AG09319 (cell line): ENCODE measurements at places on chromosomes 2 and 18.

GRCh38 chr18:41244591-41245037 lies 710.4 kb upstream of the PIK3C3 start:
- no peak for DNase-seq

- DNase-seq, result no peak
These were observed 164.9 kb upstream of the SCN7A start for GRCh38 chr2:166658901-166659300.

DNA sequence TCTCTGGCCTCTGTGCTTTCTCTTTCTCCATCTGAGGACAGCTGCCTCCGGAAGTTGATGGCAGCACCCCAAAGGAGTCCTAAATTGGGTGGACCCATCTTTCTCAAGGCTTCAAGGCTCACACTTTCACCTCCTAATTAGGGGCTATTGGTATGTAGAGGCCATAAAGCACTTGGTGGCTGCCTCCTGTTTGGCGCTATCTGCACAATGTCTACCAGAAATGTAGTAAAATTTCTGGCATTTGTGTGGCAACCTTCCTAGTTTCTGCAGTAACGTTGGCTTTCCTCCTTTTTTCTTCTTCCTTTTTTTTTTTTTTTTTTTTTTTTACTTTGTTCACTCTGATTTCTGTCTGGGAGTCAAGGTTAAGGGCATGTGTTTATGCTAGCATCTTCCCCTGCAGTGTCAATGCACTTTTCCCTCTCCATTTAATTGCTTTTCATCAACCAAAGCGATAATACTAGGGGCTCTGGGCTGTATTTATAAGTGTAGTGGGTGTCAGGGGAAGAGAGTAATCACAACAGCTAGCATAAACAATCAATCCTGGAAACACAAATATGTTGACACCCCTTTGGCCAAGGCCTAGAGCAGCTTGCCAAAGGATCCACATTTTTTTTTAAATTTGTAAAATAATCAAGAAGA lies 86.0 kb downstream of the TACR1 start:
- DNase-seq, result no peak

- no peak for DNase-seq
These were observed 1.4 kb upstream of the ATP8B1 start for GRCh38 chr18:57804557-57804956.

DNA sequence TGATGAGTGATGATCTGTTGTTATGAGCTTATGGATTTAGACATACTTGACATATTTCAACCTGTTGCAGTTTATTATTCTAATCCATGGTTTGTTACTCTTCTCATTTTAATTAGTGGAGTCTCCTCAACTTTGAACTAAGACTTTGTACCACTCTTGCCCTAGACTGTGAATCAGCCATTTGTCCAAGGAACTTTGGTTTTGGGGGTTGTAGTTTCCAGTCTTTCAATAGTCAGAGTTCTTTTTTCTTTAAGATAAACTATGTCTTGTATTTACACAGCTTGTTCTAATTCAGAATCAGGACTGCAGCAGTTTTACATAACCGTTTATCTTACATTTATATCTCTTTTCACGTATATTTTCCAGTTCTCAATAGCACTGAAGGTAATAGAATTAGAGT lies 133.6 kb downstream of the GULP1 start:
- DNase-seq, result no peak

GRCh38 chr2:203209538-203209937 lies 29.3 kb upstream of the CYP20A1 start:
- DNase-seq, result peak; percentile 2

GRCh38 chr2:32721376-32721775 lies 93.5 kb downstream of the TTC27 start:
- DNase-seq, result no peak

- no peak for DNase-seq
These were observed 117.6 kb downstream of the PRKCE start for GRCh38 chr2:45769056-45769455.

DNA sequence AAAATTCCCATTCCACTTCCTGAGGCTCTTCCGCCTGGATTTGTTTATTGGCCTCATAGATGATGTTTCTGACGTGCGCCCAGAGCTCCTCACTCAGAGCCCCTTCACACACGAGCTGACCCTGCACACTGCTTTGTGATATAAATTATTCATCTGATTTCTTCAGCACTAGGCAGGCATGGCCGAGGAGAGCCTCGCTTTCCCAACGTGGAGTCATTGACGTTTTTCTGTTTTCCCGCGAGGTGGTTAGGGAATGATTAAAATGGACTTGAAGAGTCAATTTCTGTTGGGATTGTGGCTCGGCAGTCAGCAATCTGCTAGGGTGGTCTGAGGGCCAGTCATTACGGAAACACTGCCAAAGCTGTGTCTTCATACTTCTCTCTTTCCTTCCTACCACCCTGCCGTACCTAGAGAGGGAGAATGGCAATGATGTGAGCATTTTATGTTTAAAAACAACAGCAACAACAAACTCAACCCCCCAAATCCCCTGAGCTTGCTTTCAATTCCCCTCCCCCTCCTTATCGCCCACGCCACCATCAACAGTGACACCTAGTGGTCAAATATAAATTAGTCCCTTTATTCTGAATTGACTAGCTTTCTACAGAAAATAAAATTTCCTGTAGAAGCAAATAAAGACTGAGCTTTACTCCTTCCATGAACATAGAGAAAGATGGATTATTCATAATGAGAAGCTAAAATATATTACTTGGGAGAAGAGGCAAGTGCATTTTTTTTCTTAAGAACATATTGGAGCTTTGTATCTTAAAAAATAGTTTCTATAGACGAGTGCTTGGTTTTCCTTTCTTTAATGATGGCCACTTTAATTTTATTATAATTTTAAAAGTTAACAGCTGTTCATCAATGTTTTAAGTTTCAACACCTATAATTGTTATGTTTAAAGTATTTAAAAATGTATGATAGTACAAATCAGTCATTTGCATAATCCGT lies 285.1 kb downstream of the MTX2 start:
- DNase-seq, result no peak

DNA sequence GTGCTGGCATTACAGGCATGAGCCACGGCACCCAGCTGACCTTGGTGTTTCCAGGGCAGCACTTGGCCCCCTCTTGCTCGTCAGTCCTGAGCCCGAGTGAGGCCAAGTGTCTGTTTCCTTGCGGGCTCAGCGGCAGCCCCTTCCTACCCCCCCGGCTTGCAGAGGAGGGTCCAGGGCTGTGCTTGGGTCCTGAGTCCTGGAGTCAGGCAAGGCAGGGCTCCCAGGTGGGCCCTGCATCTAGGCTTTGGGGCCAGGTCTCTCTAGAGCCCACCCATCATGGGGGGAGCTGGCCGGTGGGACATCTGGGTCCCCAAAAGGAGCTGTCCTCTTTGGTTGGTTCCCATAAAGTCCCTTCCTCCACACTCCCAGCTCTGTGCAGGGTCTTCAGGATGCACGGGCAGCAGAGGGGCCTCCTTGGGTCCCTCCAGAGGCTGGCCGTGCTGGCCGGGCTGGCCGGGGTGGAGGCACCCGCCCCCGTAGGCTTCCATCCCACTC lies 63.7 kb upstream of the HPCAL1 start:
- DNase-seq, result no peak

DNA sequence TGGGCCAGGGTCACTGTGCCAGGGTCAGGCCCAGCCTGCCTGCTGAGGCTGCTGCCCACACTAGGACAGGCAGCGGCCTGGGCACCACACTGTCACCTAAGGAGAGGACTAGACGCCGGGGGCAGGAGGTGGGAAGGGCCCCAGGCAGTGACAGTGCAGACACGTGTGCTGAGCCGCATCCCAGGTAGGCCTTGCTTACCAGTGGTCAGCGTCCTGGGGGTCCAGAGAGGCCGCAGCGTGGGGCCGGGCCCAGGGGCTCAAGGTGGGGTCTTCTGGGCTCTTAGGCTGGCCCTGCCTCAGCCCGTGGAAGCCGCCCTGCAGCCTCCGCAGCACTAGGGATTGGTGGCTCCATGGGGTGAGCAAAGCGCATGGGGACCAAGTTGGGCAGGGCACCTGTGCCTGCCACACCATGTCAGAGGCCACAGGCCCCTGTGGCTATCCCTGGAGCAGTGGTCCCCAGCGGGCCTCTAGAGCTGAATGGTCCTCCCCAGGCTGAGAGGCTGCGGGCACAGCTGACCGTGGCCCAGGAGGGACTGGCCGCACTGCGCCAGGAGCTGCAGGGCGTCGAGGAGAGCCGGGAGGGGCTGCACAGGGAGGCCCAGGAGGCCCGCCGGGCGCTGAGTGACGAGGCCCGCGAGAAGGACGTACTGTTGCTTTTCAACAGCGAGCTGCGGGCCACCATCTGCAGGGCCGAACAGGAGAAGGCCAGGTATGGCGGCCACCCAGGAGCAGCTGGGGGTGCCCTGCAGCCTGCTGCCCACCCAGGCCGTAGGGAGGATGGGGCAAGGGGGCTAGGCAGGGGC lies 35.2 kb upstream of the SNED1 start:
- no peak for DNase-seq

GRCh38 chr2:179248024-179248348 lies 16.6 kb downstream of the SESTD1 start:
- no peak for DNase-seq

DNA sequence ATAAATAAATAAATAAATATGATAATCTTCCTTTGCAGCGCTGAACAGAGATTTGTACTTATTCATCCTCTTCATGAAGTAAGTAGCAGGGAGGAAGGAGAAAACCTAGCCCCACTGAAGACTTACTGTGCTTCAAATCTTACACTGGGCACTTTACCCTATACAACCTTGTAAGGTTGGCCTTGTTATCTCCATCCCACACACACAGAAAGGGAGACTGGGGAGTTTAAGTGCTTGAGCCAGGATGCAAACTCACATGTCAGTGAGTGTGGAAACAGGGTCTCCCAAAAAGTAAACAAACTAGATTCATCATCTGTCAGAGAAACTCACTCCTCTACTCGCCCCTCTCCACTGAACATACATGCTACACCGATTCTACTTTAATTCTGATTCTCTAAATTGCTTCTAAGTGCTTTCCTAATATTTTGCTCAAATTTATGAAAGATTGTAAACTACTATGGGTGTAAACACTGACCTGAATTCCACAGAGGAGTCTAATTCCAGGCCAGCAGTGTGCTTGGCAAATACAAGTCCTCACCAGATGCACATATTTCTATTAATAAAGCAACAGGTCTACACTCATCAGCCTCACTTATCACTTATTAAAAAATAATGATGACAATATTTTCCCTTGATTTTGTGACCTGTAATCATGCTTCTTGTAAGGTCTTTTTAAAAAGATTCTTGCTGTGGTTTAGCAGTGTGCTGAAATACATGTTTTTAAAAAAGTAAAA lies 155.5 kb downstream of the TCF4 start:
- DNase-seq, result no peak

DNA sequence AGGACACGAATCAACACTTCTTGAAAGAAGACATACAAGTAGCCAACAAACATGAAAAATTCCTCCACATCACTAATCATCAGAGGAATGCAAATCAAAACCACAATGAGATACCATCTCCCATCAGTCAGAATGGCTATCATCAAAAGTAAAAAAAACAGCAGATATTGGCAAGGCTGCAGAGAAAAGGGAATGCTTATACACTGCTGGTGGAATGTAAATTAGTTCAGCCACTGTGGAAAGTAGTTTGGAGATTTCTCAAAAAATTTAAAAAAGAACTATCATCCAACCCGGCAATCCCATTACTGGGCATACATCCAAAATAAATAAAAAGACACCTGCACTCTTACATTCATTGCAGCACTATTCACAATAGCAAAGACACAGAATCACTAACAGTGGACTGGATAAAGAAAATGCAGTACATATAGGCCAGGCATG lies 78.7 kb downstream of the GRB14 start:
- peak; percentile 10 for DNase-seq

- no peak for DNase-seq
These were observed 254.3 kb downstream of the METTL4 start for GRCh38 chr18:2316751-2317696.

GRCh38 chr2:443741-444140 lies 155.8 kb upstream of the ALKAL2 start:
- DNase-seq, result no peak

DNA sequence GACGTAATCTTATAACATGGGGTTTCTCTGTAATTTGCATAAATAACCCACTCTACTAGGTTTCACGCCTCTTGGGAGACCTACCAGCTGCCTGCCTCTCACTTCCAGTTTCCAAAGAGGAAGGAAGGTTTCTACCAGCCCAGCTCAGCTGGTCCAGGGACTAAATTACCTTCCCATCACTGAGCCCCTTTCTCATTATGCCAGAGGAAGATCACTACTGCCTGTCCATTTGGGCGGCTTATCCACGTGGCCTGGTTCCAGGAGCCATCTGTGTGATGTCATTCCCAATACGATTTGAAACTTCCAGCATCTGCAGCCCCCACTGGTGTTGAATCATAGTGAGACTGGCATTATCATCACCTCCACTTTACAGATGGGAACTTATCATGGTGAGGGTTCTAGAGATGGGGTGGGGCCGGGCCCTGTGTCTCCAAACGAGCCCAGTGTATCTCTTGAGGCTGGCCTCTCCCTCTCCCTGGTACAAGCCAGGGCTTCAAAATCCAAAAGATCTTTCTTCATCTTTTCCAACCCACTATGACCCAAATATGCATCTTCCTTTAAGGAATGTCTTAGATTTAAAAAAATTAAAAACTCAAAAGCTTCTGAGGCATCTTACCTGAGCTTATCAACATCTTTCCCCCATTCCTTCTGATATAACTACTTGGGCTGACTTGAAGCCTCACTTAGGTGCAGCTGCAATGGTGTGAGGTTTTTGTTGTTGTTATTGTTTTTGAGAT lies 140.8 kb downstream of the DDX1 start:
- no peak for DNase-seq

DNA sequence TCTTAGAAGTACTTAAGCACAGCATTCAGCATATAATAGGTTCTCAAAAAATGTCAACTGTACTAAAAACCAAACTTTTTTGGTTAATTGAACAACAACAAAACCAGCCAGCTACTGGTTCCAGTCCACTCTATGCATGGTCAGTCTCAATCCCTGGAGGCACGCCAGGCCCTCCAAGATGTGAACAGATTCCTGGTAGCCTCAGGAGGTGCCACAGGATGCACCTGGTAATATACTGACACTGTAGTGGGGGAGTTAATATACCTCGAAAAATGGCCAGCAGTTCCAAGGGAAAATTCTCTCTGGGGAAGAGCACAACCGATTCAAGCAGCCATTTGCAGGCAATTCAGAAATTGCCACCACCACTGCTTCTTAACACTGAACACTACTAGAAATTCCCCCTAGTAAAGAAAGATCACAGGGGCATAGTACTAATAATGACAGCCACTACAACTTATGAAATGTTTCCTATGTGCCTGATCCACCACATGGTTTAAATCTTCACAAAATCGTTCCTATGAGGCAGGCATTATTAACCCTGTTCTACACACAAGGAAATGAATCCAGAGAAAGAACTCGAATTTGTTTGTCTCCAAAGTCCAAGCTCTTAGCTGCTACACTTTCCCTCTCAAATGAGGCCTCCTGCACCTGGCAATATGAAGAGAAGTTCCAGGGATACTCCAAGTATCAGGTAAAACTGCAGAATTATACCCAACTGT lies 3.4 kb downstream of the MGAT4A start:
- no peak for DNase-seq

DNA sequence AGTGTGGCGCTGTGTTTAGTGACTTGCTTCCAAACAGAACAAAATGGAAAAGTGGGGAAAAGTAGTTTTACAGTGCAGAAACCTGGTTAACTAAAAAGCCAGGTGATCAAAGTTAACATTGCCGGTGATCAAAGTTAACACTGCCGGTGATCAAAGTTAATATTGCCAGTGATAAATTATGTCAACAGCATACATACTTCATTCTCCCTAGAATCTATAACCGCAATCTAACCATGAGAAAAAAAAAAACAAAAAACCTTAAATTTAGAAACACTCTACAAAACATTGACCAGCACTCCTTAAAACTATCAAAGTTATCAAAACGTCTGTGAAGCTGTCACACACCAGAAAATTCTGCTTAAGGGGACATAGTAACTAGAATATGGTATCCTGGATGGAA lies 18.6 kb downstream of the MAP4K3 start:
- DNase-seq, result no peak
